ENCODE measurements at places on chromosomes 2 and 18.

DNA sequence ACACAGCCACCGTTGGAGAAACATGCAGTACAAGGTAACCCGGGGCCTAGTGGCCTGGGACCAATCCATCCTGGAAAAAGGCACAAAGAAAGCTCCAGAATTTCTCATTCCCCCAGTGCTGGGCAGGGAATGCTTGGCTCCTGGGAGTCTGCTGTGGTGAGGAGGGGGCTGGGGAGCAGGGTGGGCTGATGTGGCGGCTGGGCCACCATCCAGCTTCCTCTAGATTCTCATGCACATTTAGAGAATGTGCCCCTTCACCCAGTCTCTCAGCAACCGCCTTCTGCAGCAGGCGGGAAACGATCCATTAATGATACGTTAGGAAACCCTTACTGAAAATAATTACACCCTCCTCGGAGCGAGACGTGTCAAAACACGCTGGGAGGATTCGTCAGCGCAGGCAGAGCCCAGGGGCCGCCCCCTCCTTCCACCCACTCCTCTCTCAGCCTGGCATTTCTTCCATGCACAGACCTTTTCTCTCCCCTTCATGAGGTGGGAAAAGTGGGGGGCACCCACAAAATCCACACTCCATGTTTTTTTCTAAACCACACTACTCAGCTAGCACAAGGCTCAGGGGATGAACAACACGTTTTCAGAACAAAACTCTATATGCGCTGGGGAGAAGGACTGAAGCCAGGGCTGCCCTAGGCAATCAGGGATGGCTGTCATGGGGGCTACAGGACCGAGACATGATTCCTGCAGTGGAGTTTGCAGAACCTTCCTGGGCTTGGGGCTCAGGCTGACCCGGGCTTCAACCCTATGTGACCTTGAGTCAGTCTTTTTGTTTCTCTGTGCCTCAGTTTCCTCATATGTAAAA is 56.1 kb upstream of the SMAD7 start:
- no peak for DNase-seq

- no peak for DNase-seq
Observed at GRCh38 chr2:12050396-12050795, 304.0 kb downstream of the LPIN1 start.

DNA sequence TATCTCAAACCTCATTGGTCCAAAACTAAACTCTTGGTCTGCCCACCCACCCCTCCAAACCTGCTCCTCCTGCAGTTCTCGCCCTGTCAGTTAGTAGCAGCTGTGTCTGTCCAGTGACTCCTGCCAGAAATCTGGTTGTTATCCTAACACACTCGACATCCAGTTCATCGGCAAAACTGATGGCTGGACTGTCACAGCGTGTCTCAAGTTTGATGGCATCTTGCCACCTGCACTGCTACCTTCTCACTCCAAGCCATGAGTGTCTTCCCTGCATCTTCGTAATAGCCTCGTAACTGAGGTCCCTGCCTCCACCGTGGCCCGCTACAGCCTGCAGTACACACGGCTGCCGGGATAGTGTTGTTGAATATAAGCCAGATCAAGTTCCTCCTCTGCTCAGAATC is 470.1 kb upstream of the RAB12 start:
- DNase-seq, result no peak

GRCh38 chr18:21230436-21230835 is 11.6 kb upstream of the GREB1L start:
- DNase-seq, result no peak

- no peak for DNase-seq
Observed at GRCh38 chr2:167484875-167485274, 596.6 kb downstream of the XIRP2 start.

DNA sequence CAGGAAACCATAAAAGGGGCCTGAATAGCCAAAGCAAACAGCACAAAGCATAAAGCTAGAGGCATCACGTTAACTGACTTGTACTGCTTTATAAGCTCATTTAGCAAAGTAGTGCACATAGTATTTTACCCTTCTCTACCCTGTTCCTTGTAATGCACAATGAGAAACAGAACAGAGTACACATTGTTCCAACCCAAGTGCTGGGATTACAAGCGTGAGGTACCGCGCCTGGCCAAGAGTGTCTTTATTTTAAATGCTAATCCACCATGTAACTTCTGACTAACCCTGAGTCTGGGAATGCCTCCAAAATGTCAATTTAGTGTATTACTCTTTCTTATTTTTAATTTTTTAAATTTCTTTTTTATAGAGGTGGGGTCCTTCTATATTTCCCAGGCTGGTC is 46.4 kb upstream of the STON1 start:
- no peak for DNase-seq

DNA sequence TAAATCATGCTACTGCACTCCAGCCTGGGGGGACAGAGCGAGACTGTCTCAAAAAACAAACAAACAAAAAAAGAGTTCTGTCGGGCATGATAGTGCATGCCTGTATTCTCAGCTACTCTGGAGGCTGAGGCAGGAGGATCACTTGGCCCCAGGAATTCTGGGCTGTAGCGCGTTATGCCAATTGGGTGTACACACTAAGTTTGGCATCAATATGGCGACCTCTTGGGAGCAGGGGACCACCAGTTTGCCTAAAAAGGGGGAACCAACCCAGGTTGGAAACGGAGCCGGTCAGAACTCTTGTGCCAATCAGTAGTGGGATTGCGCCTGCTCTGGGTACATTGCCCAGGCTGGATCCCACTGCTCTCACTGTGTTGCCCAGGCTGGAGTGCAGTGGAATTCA is 49.7 kb downstream of the SDC1 start:
- no peak for DNase-seq

- DNase-seq, result no peak
Observed at GRCh38 chr2:134117676-134118075, 136.2 kb upstream of the MGAT5 start.

GRCh38 chr2:216370961-216371712 is 1.1 kb downstream of the MARCHF4 start:
- DNase-seq, result no peak

DNA sequence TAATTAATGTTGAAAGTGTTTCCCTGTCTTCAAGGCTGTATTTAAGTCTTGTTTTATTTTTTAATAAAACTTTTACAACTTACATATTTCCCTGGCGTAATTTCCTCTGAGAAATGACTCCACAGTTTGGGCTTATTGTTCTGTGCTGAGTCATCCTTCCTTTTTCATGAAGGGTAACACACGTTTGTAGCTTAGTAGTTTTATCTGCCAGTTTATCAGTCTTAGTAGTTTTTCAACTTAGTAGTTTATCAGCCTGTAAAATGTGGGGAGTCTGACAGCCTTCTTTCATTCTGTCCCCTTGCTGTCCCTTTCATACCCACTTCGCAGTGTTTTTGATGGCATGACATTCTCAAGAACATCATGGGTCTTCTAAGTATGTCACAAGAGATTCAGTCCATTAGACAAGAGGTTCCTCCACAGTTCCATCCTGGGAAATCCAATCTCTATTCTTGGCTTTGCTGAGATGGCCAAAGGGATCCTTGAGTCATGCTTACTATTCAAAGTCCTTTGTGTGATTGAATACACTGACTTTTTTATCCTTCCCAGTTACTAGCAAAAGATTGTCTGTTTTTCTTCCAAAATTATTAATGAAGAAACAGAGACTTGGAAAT is 60.0 kb upstream of the SGPP2 start:
- no peak for DNase-seq

GRCh38 chr2:224976629-224977525 is 65.4 kb downstream of the DOCK10 start:
- no peak for DNase-seq

DNA sequence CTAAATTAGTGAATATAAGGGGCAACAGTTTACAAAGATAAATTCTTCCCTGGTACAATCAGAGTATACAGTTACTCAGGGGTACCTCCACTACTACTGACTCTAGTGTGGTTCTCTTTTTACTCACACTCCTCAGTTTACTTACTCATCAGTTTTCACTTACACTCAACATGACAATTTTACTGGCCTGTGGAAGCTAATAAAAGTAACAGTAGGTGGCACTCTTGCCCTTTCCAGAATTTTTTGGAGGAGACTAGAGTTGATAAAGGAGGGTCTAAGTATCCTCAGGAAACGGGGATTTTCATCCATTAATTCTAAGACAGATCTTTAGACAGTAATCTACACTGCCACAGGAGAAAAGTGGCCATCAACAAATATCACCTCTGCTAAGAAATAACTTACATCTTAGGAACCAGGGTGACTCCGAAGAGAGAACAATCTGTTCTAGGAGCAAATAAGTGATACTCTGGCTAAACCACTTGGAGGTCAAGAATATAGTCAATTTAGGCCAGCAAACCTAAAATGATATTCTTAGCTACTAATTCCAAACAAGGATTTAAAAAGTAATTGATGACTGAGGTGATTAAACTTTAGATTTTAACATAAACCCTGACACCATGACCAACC is 61.3 kb downstream of the ATL2 start:
- no peak for DNase-seq

DNA sequence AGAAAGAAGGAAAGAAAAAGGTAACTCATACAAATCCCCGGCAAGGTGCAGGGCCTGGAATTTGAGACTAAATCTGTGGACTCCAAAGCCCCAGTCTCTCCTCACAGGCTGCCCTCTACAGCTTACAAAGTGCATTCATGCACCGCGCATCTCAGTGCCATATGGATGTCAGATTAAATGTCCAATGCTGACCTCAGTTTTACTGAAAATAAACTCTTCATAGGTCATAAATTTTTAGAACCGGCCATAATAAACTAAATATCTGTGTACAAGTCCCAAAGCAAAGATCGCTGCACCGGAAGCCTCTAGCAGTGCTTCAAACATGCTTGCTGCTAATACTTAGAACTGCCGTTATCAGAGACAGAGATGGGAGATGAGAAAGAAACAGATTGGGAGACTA is 17.7 kb downstream of the ST6GAL2 start:
- DNase-seq, result no peak

- DNase-seq, result no peak
Observed at GRCh38 chr2:120077896-120078295, 65.0 kb downstream of the EPB41L5 start.

GRCh38 chr2:142290931-142291330 is 160.1 kb upstream of the LRP1B start:
- DNase-seq, result no peak

GRCh38 chr18:24964216-24964615 is 387.8 kb downstream of the ZNF521 start:
- no peak for DNase-seq

DNA sequence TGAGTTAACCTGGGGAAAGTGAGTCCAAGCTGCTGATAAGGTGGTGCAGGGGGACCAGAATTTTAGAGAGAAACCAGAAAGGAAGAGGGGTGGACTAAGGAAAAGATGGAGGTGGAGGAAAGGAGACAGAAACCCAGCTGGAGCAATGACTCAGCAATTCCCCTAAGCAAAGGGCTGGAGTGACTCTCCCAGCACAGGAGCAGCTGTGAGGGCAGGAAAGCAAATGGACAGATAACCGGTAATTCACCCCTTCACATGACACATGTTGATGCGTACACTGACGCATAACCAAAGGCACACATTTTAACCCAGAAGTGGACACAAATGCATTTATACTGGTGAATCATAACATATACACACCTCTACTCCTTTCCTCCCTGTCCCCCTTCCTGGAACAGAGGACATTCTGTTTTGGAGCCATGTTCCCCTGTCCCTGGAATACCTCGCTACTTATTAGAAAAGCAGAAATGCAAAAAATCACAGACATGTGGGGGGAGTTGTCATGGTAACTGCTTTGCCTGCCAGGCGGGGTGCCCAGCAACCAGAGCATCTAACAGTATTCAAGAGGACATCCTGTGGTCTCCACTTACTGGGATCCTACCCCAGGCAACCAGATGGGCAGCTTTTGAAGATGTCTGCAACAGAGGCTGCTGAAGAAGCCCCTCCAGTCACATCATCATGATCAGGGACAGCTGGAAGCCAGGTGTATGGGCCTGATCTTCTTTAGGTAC is 4.7 kb downstream of the CDK5R2 start:
- DNase-seq, result no peak

DNA sequence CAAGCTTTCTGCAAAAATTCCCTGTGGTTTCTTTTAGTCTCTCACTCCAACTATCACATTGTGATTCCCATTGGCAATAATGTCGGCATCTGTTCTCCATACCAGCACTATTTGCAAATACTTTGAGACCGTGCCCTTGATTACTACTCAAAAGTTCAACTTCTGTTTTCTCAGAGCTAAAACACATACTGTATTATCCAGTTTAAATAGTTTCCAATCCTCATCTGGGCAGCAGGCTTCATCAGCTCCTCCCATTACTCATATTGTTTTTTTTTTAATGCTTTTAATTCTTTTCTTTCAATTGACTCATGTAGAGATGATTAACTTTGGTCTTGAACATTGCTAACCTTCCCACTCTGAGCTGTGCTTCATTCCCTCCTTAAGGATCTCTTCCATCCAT is 135.8 kb downstream of the METTL8 start:
- no peak for DNase-seq

DNA sequence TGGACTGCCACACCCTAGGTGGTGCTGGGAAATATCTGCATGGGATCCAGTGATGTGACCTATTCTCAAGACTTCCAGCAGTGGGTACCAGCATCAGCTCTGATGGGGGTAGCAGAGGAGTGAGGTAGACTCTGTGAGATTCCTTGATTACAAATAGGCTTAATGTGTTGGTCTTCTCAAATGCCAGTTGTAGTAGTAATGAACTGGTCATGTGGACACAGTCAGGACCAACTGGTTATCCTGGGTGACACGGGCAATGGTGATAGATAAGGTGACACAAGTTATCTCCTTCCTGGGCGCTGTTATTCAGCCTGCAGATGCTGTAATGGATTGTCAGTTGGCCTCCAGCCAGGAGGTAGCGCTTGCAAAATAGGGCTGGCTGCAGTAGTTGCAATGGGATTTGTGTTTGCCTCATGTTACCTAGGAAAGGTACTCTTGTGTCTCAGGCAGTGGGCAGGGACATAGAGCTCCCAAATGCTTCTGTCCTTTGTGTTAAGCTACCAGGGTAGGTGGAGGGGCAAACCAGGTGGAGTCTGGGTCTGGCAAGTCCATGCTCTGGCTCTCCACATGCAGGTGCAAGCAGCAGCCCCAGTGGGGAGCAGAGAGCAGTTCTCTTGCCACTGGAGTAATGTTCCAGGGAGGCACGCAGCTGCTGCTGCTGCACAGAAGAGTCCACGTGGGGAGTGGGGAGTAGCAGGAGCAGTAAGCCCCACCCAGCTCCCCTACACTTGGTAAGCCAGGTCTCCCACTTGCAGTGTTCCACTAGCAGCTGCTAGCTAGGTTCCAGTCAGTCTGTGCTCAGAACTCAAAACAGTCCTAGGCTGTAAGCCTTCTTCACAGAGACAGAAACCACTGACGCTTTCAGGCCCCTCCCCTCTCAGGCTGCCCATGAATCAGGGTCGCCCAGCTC is 505.4 kb upstream of the DDX18 start:
- DNase-seq, result no peak

- no peak for DNase-seq
Observed at GRCh38 chr2:55917117-55917516, 6.5 kb downstream of the EFEMP1 start.

- no peak for DNase-seq
Observed at GRCh38 chr2:133452146-133452545, 116.1 kb downstream of the NCKAP5 start.

DNA sequence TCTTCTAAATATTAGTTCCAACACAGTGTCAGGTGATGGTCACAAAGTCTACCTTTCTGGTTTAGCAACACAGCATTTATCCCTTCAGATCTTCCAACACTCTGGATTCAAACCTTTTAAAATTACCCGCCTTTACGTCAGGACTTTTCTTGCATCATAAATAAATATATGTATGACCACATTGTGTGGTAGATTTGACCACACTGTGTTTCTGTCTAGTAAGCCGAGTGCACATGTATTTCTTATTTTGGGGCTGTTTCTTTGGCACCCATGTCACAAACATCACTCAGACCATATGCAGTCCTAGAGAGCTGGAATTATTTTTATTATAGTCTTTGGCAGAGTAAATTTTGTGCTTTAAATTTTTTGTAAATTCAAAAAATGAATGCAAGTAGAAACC is 172.1 kb downstream of the ANKRD44 start:
- no peak for DNase-seq
